Stimulated activated CD4-positive, alpha-beta T cell treated with anti-CD3 and anti-CD28 coated beads, TNF-alpha, amount 100 ng/mL, for 48 hours (primary cell): ENCODE measurements at places on chromosomes 5 and 9.

GRCh38 chr5:7412409-7412808, 16.5 kb downstream of the ADCY2 start:
- no peak for DNase-seq

DNA sequence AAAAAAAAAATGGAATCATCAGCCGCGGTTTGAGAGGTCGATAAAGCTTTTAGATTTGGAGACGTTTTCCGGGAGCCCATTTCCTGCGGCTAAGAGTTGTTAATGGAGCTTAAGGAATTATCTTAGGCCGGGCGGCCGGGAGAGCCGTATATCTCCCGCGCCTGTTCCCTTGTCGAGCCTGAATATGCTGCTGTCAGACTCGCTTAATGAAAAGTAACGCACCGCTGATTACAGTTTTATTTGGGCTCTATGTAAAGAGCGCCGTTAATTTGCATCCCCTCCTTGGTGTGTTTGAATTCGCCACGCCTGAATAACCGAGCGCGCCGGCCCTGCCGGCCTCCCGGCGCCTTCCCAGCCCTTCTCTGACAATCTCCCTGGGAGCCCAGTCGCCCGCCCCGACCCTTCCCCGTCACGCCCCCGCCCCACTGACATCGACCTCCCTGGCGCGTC, 7.9 kb downstream of the IRX4 start:
- DNase-seq = no peak

DNA sequence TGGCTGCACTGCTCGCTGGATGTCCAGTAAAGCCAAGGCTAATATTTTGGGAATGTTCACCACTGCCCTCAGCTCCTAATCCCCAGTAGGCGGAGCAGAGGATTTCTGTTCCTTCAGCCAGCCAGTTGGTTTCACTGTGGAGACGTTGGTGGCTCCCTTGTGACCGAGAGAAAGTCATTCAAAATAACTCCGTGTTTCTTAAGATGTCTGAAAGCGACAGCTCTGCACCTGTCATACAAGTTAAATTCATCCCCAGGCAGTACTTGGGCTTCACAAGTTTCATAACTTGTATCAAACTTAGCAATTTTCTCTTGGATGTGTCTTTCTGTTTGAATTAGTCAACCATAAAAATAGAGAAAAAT, 382 bp upstream of the CDKN2B start:
- DNase-seq = no peak

GRCh38 chr5:65762234-65762633, 40.2 kb downstream of the NLN start:
- DNase-seq = no peak

- no peak for DNase-seq
Observed at GRCh38 chr5:50887889-50888633, 221.6 kb downstream of the PARP8 start.

DNA sequence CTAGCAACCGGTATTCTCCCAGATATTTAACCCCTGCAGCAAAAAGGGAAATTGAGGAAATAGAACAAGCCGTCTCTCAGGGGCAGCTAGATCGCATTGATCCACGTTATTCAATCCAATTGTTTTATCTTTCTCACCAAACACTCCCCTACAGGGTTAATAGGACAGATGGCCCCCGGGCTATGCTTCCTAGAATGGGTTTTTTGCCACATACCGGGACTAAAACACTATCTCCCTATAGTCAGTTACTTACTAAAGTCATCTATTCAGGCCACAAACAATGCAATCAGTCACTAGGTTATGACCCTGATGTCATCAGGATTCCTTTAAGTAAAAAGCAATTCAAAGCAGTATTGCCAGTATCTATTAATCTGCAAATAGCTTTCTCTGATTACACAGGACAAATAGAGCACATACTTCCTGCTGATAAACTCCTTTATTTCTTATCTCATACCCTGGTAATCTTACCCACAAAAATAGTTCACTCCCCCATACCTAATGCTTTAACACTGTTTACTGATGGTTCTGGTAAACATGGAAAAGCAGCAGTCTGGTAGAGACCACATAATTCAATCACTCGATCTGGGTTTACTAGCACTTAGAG, 159.0 kb downstream of the CPLANE1 start:
- DNase-seq = no peak

DNA sequence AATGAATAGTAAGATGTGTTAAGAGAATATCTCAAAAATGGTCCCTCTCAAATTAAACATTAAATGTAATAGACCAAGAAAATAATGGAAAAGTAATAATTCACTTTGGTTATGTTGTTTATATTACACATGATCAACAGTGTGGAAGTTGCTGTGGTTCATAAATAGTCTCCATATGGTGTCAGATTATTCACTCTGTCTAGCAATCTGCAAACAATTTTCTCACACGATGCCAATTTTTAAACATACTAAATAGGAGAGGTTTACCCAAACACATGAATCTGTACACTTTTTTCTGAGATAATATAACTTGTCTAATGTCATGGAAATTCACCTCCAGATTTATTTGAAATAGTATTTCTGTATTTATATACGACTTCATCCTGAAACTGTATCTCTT, 217.4 kb upstream of the FBXL7 start:
- DNase-seq = no peak
